ENCODE measurements at places on chromosomes 6 and 20.

- no peak for DNase-seq
These were observed 669.4 kb downstream of the DHX35 start for GRCh38 chr20:39631557-39631956.

DNA sequence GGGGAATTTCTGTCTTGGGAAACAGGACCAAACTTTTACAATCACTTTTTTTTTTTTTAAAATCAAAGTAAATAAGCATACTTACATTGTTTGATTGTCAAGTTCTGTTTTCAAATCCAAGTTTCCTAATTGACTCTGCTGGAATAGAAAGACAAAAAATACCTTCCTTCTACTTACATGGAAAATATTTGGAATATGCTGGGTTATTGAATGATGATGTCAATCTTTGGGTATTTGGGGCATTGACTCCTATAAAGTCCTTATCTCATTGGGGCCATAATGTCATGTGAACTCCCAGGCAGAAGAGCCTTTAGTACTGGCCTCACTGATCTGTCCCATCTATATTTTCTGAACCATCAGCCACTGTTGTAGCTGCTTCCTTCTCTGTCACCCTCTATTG lies 122.6 kb upstream of the NOX3 start:
- no peak for DNase-seq

- no peak for DNase-seq
These were observed 53.9 kb downstream of the ERMARD start for GRCh38 chr6:169805242-169805838.

GRCh38 chr6:45757443-45758130 lies 258.1 kb downstream of the CLIC5 start:
- no peak for DNase-seq

- no peak for DNase-seq
These were observed 680.9 kb downstream of the MAFB start for GRCh38 chr20:40008177-40008576.

DNA sequence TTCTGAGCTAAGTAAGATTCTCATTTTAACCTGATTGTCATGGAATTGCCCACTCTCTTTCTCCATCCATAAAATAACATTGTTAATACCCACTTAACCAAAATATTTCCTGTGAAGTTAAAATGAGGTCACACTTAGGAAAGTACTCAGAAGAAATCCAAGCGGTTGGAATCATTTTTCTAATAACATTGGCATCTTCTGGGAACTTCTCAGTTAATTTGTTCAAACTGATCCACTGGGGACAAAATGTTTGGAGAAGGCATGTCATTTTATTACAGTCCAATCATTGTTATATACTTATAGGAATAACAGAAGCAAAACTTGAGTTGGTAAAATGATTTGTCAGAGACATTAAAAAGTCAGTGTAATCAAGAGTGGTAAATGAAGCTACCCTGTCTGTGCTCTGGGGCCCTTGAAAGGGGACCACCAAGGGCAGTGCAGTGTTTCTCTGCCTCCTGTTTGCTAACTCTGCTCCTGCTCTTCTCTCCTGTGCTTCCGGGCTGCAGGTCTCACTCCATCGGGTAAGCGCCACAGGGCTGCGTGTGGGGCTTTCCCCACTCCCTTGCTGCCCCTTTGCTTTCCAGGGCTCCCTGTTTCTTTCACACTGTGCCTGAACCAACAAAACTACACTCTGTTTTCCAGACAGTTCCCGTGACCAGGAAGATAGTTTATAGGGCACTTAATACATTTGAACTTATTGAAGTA lies 50.1 kb downstream of the HDDC2 start:
- no peak for DNase-seq

GRCh38 chr6:100468016-100468622 lies 3.4 kb upstream of the SIM1 start:
- no peak for DNase-seq

All from progenitor cell of endocrine pancreas (in vitro differentiated cells).